HT1080 (cell line): ENCODE measurements at places on chromosomes 3 and 15.

DNA sequence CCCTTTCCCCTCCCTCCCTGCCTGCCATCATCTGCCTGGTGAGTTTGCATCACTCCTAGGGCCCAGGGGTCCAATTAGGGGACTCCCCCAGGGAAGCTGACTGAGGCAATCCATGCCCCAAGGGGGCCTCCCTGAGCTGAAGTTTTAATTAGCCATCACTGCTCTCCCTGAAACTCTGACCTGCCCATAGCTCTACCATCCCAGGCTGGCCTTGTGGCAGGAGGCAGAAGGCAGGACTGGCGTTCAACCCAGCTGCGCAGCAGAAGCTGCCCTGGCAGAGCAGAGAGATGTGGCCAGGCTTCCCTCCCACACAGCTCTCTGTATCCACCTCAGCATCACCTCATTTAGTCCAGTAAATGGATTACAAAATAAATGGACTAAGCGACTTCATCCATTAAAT lies 7.7 kb upstream of the C15orf39 start:
- DNase-seq, result no peak

GRCh38 chr3:113552851-113553250 lies 20.5 kb downstream of the SIDT1 start:
- peak; percentile 24 for DNase-seq

- peak; percentile 90 for DNase-seq
These were observed 280.7 kb downstream of the NFKBIZ start for GRCh38 chr3:102129760-102130608.

DNA sequence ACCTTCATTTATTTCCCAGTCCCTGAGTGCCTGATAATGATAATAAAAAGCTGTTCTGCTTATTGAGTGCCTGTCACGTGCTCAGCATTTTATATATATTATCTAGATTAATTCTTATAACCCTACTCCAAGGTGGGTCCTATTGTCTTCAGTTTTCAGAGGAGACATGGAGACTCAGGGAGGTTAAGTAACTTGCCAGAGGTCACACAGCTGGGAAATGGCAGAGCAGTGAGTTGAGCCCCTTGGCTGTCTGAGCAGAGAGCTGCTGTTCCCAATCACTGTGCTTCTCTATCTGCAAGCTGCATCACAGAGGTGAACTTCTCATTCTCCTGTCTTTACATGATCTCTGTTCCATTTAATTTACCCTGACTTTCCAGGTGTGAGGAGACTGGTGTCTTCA lies 32.3 kb upstream of the MRPS22 start:
- DNase-seq, result no peak

DNA sequence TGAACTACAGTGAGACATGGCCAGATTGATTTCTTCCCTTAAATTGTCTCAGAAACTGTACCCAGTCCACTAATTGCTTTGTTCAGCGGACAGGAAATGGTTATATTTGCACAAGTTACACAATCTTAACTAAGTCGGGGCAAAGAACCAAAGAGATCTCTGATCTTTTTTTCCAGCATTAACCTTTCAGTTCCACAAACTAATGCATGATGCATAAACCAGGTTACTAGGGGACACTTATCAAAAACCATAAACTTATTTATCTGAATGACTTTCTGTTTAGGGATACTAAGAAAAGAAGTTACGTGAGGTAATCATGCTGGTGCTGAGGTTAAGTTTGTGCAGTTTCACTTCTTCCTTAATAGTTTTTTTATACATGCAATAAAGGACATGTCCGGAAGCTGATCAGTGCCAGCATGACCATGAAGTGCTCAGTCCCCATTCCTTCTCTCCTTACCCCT lies 22.4 kb downstream of the FNDC3B start:
- DNase-seq, result no peak

DNA sequence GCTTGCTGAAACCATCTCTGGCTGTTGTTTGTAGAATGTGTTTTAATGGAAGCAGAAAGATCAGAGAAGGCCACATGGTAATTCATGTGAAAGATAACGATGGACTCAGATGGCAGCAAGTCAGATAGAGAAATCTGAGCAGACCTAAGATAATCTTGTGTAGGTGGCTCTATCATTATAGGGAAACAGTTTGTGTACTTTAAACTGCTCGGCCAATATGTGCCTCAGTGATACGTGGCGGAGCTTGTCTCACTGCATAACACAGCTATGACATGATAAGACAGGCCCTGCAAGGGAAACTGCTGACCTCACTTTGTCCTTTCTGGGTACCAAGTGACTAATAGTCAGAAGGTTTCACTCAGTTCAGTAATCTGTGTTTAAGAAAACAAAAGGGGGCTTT lies 51.0 kb downstream of the MME start:
- DNase-seq, result peak; percentile 24

DNA sequence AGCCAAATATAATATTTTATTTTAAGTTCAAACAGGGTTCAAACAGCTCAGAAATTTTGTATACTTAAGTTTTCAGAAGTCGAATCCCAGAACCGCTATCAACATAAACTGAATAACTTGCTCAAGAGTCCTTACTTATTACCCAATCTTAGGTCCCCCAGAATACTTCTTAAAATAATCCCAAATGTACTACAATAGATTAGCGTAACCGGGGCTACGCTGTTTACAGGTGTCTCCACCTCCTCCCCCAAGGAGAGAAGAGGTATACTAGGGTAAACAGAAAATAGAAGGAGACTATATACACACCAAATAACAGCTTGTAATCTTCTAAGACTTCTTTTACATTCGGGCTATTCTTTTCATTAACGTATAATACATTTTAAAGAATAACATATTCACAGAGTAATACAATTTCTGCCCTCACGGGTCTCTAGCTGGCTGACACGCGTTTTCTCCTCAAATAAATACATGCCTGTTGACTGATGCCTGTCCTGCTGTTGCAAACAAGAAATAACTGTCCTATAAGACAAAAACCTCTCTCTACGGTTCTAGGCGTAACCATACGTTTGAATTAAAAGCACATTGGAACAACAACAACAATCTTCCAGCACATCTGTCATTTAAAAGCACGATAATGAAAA lies 1.3 kb downstream of the DENND4A start:
- no peak for DNase-seq

DNA sequence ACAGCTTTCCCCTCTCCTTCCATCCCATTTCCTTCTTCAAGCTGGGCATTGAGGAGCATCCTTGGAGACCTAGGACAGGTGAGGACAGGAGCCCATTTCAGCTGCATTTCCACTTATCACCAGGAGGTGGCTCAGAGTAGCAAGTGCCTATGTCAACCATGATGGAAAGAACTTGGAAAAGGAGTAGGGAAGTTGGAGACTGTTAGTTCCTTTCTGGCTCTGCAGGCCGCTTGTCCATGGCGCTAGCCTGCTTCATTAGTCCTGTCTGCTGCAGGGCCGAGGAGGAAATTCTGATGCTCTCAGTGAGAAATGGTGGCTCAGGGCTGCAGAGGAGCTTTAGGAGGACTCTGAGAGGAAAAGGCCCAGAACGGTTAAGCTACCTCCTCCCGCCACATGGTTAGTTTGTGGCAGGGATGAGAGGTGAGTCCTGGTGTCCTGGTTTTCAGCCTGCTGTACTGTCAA lies 7.0 kb upstream of the CD276 start:
- peak; percentile 47 for DNase-seq

- peak; percentile 84 for DNase-seq
These were observed 34.6 kb downstream of the CRABP1 start for GRCh38 chr15:78374436-78375393.

DNA sequence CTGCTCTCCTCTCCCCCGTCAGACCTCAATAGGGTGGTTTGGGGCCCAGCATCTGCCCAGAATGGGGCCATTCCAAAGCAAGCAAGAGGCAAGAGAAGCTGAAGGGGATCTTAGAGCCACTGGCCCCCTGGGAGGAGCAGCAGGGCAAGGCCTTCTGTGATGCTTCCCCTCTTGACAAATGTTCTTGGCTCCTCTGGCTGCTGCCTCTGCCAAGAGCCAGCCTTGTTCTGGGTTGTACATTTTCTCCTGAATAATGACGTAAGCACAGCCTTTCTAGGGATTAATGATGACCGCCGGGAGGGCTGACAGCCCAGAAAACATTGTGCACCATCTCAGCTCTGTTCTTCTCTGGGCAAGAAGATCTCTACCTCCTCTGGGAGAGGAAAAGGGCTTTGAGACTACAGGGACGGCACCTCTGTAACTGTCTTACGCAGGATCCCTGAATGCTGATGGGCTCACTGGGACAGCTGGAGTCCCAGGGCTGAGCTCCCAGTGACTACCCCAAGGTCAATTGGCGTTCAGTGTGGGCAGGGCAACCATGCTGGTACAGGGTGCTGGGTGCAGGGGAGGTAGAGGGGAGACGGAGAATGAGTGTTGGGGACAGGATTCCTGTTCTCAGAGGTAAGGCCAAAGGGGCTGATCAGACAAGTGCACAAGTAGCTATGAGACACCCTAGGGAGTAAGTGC lies 253.3 kb downstream of the FAM43A start:
- DNase-seq, result no peak

DNA sequence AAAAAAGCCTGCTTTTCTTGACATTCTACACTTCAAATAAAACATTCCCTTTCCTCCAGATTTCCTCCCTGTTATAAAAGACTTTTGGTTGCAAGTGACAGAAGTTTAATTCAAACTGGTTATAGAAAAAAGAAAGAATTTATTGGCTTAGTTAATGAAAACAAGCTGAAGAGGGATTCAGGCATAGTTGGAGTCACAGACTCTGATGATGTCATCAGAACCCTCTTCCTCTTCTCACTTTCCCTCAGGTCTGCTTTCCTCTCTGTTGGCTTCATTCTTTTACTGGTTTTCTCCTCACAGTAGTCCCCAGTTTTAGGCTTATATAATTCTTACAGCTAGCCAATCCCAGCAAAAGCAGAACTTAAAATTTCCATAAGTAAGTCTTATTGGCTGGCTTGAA lies 32.0 kb upstream of the MBNL1 start:
- DNase-seq, result peak; percentile 43

GRCh38 chr3:155560594-155560993 lies 184.3 kb downstream of the PLCH1 start:
- DNase-seq, result peak; percentile 95

GRCh38 chr3:2684046-2684445 lies 426.1 kb downstream of the IL5RA start:
- DNase-seq, result no peak

DNA sequence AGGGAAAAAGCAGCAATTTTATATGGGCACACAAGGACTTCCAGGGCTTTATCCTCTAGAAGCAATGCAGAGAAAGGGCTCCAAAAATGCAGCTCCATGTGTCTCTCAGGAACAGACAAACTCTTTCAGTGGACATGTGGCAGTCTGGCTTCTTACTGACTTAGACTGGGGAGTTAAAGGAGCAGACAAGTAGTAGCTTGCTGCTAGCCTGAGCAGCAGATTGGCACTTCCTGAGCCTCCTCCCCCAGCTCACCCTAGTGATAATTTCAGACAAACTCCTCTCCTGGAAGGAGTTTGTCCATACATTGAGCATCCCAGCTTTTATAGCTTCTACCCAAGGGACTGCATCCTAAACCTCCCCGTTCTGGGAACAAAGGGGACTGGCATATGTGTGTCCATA lies 101.7 kb upstream of the MANF start:
- DNase-seq, result peak; percentile 37

GRCh38 chr15:40793216-40793989 lies 13.5 kb upstream of the ZFYVE19 start:
- DNase-seq, result peak; percentile 96

DNA sequence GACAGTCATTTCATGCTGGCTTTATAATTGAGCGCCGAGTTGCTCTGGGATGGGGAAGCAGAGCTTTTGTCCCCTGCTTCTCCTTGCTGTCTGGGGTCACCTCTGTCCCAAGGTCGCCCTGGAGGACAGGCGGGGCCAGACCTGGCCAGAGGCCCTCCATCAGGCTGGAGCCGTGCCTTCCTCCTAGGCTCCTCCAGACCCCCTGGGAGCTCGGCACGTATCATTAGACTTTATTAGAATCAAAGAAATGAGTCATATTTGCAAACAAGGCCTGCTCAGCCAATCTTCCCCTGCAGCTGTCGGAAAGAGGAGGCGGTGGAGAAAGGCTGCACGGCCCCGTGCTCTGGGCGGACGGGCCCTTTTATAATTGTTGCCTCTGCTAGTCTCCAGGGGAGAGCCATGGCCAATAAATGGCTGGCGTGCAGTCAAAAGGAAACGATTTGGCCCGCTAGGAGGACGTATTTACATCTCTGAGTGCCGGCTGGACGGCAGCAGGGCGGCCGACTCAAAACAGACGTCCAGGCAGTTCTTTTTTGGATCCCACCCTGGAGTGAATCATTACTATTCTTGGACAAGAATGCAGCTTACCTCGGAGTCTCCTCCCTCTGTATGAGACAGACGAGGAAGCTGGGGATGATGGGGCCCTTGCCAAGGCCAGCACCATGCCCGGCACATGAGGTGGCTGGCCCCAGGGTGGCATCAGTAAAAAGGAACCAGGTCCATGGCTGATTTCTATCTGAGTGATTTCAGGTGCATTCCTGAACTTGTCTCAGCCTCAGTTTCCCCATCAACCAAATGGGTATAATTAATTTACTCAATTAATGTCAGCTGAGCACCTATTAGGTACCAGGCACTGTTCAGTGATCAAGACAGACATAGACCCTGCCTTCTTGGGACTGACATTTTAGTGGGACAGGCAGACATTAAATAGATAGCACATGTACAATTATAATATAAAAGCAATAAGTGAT lies 50.6 kb downstream of the SLC6A6 start:
- peak; percentile 96 for DNase-seq

DNA sequence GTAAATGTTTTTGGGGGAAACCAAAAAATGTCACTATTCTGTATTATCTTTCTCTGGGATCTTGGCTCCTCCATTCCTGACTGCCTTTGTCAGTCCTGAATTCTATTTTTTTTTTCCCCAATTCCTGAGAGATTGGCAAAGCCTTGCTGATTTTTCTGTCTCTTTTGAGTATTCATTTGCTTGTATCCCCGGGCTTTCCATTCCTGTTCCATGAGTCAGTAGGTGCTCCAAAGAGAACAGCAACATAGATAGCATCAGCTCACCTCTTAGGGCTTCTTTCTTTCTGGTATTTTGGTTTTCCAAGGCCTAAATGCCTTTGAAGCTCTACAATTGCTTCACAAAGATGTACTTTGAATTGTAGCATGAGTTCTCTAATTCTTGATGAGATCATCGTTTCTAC lies 271.7 kb upstream of the LRRC3B start:
- DNase-seq, result no peak

GRCh38 chr15:27170851-27171250 lies 199.9 kb downstream of the GABRG3 start:
- no peak for DNase-seq

DNA sequence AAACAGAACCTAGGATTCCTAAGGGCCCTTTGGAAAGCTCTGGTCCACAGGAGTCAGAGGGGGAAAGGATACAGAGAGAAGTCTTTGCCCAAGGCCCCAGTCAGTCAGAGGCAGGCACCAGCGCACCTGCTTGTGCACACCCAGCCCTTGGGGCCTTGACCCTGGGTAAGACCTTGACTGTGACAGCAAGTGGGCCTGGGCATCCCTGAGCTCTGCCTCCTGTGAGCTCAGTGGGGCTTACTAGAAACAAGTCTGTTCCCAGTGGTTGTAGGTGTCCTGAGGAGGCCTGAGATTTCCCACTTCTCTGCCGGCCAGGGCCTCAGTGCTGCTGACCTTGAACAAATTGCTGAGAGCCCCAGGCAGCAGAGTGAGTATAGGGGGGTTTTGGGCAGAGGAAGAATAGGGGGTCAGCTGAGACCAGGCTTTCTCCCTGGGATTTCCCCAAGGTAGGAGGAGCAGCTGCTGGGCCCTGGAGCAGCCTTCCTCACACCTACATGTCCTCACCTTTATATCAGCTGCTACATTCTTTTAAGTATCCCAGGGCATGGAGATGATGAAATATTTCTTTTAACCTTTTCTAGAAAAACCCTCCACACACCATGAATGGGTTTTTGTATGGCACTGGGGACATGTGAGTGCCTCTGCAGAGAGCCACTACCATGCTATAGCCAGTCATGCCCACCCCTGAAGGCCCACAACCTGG lies 9.7 kb upstream of the DAG1 start:
- DNase-seq, result no peak

- DNase-seq, result no peak
These were observed 103.8 kb downstream of the ADCY5 start for GRCh38 chr3:123344907-123345594.
